PC-9 (cell line): ENCODE measurements at places on chromosomes 1 and 21. TPM values are rescaled to one million over a fixed set of nuclear protein-coding genes. Genes with fewer than 3 reads are reported as not detected.
A peak's percentile ranks its signal among the peaks of the same experiment; 100 is the strongest.

RIIAD1 gene
- not detected in 2 replicates for total RNA-seq

CD55 gene
- 45.9 and 46.4 TPM in 2 replicates for total RNA-seq

CELA3A gene
- total RNA-seq: not detected in 2 replicates

SRM gene
- 50.3 and 55.3 TPM in 2 replicates for total RNA-seq

SYT11 gene
- 0.08 and 0.09 TPM in 2 replicates for total RNA-seq

SPRR2F gene
- total RNA-seq: not detected in 2 replicates

HFM1 gene
- total RNA-seq: not detected in 2 replicates

ZBED6 gene
- 22.7 and 32.7 TPM in 2 replicates for total RNA-seq

DNA sequence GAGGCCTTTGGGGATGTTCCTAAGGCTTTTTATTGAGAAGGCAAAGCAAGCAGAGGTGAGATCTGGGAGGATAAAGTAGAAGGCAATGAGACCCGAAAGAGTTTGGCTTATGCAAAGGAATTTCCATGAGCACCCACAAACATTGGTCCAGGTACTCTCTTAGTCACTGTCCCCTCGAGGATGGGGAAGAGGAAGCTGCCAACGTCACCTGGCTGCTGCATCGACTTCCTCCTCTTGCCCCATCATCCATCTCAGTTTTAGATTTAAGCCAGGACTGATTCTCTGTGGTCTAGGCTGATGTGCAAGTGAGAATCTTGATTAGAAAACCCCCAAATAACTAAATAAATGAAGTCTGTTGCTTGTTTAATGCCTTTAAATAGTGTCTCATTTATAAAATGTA lies 28.7 kb downstream of the RUNX1 start:
- peaks cover 19% of the 10 kb centered on the region for H3K4me1 ChIP-seq
- H3K27ac ChIP-seq: no peak overlapping the region
- H3K36me3 ChIP-seq: peaks cover 28% of the 10 kb centered on the region
- no peak overlapping the region for H3K4me3 ChIP-seq

GRCh38 chr1:187396226-187396625 lies 567.5 kb downstream of the PLA2G4A start:
- no peaks in the 10 kb centered on the region for H3K36me3 ChIP-seq
- DNase-seq: peak; percentile 6
- H3K27me3 ChIP-seq: no peaks in the 10 kb centered on the region
- no peak overlapping the region for H3K4me3 ChIP-seq
- no peak overlapping the region for H3K27ac ChIP-seq
- no peaks in the 10 kb centered on the region for H3K4me1 ChIP-seq

GRCh38 chr1:242731446-242731845 lies 206.9 kb upstream of the PLD5 start:
- H3K27me3 ChIP-seq: peaks cover 12% of the 10 kb centered on the region

GRCh38 chr1:41294216-41294615 lies 52.1 kb upstream of the SCMH1 start:
- H3K4me3 ChIP-seq: no peak overlapping the region
- DNase-seq: no peak
- no peaks in the 10 kb centered on the region for H3K4me1 ChIP-seq
- no peaks in the 10 kb centered on the region for H3K36me3 ChIP-seq
- no peak overlapping the region for H3K27ac ChIP-seq

DNA sequence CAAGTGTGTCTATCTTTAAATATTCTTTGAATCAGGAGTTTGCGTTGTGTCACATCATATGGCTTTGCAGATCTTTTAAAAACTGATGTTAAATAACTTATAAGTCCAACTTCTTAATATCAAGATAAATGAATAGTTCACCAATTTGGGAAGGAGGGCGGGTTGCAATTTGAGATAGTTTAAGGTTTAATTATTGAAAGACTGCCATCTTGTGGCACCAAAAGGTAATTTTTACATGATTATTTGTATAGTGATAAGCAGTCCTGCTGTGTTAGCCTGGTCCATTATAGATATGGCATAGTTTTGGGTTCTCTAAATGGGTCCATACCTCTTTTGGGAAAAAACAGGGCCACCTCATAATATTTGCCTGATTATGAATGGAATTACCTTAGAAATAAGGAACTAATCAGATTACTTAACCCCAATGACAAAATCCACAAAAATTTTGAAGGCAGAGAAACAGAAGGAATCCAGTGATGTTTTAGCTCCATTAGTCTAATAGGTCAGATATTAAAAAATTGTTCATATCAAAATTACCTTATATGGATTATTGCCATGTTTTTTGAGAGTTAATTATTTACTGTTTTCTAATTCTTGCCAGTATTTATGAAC lies 64.3 kb downstream of the PRKAA2 start:
- peaks cover 17% of the 10 kb centered on the region for H3K4me1 ChIP-seq
- H3K36me3 ChIP-seq: 0 out of 2 replicates have a peak, but pooled peaks cover 8% of the 10 kb centered on the region
- H3K27me3 ChIP-seq: no peaks in the 10 kb centered on the region
- no peak for DNase-seq

DNA sequence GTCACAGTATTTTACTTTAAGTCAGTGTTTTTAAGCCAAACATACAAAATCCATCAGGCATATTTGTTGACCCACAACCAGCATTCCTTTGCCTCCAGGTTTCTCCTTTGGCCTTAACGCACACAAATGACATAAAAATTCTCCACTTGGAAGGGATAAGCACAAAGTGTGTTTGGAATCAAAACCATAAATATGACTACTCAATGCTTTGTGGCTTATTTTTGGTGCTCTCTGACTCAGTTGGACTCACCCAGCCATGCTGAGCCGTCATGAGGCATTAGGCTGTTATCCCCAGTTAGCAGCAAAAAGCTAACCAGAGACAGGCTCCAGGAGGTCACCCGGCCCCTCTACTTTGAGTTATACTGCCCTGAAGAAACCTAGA lies 948 bp downstream of the PRUNE1 start:
- H3K4me1 ChIP-seq: peaks cover 44% of the 10 kb centered on the region
- no peaks in the 10 kb centered on the region for H3K27me3 ChIP-seq
- no peak for DNase-seq
